Upper lobe of left lung (tissue), 6 donors: ENCODE measurements at places on chromosomes 12 and 14.

DNA sequence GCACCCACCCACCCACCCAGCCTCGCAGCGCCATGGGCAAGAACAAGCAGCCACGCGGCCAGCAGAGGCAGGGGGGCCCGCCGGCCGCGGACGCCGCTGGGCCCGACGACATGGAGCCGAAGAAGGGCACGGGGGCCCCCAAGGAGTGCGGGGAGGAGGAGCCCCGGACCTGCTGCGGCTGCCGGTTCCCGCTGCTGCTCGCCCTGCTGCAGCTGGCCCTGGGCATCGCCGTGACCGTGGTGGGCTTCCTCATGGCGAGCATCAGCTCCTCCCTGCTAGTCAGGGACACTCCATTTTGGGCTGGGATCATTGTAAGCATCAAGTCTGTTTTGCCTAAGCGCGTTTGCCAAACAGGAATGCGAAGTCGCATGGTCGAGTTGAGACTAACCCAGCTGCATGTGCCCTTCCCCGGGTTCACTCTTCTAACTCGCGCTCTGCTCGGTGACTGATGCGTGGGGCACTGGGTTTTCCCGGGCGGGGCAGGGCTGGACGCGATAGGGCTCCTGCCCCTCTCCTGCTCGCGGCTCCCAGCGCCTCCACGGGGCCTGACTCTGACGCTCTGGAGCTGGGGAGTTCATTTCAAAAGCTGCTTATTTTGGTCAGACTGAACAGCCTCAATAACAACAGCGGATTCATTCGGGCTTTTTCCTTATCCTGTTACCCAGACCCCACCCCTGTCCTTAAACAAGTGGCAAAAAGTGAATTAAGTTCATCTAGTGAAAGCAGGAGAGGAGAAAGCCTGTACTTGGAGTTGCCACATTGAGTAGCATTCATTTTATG is 458 bp downstream of the SSPN start:
- no peak for DNase-seq

- no peak for DNase-seq
Observed at GRCh38 chr12:105444653-105445102, 114.2 kb downstream of the C12orf75 start.

DNA sequence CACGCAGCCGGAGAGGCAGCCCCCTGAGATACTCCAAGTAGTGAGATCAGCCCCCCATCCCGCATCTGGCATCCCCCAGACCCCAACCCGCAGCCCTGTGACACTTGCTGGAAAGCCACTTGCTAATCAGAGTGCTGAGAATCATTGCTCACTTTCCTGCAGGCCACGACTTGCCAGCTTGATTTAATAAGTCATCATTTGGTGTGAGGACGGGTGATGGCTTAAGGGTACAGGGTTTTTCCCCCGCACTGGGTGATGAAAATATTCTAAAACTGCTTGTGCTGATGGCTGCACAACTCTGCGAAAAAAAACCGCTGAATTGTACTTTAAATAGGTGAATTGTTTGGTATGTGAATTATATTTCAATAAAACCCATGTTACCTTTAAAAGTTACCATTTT is 171.2 kb downstream of the FOXN3 start:
- no peak for DNase-seq

DNA sequence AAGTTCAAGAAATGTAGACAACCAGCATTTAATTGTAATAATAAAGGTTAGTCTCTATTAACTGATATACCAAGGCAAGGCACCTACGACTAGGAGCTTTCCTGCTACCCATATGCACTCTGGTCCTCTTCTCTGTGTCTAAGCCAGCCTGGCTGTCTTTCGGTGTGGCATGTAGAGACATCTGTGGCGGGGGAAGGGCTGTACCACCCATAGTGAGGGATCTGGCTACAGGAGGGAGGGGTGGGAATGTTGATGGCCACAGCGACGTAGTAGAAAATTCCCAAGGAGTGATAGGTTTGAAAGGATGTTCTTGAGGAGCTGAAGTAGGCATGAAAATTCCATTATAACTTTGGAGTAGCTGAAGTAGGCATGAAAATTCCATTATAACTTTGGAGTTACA is 344.2 kb downstream of the ATP23 start:
- no peak for DNase-seq

DNA sequence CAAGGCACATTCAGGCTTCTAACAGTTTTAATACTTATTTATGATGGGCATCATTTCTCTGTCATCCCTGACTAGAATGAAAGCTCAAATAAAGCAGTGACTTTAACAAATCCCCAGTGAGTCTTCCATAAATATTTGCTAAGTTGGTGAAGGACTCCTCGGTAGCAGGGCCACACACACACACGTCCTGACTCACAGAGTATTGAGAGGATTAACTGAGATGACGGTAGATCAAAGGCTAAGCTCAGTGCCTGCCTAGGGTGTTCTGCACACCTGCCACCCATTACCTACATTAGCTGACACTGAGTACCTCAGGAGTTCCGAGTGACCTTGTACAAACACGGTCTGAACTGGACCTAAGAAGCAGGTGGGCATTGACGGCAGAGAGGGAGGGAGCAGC is 197.3 kb upstream of the SFSWAP start:
- no peak for DNase-seq

DNA sequence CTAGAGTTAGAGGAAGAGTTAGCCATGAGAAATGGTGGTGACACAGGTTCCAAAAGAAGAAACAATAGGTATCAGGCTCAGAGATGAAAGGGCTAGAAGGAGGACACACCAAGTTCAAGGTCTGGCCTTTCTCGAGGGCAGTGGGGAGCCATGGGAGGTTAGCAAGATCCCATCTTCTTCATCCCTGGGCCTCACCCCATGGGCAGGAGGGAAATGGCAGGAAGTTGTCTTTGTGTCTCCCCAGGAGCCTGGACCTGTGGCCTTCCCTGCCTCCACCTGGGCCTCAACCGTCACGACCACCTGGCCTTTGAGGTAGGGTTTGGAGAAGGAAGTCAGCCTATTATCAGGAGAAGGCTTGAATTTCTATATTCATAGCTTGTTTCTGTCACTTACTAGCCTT is 5.8 kb upstream of the AQP2 start:
- DNase-seq = no peak

DNA sequence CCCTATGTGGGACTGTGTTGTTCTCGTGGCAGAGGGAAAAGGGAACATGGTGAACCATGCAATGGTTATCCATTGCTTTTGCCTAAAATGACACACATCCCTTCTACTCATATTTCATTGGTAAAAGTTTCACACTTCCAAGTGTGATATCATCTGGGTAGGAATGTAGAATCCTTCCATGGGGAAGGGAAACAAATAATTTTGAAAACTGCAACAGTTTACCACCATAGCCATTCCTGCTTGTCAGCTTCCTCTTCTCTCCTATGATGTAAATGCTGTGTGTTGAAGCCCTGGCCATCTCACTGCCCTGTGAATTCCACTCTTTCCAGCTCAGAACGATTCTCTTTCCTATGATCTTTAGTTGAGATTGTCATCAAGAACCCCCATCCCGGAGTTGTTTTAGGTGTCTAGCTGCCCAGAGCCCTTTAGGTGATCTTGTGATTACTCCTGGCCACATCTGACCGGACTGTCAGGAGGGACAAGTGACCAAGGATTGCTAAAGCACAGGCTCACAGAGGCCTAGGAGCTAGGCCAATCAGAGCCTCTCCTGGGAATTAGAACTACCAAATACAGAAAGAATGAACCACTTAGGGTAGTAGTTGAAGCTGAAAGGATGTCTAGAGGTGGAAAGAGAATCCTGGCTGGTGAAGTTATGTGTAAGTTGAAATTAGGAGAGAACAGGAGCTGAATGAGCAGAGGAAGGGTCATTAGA is 84.6 kb downstream of the VCPKMT start:
- no peak for DNase-seq

GRCh38 chr12:105358789-105359188 is 28.3 kb downstream of the C12orf75 start:
- no peak for DNase-seq

DNA sequence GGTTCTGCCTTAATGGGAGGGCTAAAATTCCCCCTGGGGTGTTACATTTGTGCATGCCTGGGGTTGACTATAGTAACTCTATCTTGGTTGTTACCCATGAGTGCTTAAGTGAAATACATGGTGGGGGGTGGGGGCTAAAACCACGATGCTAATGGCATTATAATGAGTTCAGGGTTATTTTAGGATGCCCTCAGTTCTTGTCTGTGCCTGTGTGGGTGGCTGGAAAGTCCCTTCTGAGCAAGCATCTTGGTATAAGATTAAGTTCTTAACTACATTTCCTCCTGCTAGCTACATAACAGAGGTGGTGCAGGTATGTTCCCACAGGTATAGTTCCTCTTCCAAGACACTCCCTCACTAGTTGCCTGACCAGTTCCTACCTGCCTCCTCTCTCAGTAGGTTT is 822.3 kb downstream of the LRFN5 start:
- no peak for DNase-seq

GRCh38 chr14:89425931-89426330 is 8.9 kb upstream of the FOXN3 start:
- no peak for DNase-seq

GRCh38 chr12:113207613-113208040 is 13.6 kb upstream of the TPCN1 start:
- no peak for DNase-seq

DNA sequence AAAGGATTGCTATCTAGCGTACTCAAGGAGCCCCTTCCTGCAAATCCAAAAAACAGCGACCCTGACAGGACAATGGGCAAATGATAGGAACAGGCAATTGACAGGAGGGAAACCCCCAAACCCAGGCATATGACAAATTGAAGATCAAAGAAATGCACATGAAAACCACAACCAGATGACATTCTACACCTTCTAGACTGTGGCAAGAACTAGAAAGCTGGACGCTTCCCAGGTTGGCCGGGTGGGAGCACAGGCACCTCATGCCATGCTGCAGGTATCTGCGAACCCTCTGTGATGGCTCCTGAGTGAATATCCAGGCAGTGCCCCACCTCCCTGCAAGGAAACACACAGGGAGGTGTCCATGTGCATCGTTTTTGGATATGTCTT is 37.1 kb downstream of the CMKLR1 start:
- no peak for DNase-seq

GRCh38 chr14:50410071-50410470 is 13.4 kb upstream of the CDKL1 start:
- DNase-seq = no peak

GRCh38 chr12:3683670-3684069 is 69.2 kb downstream of the CRACR2A start:
- DNase-seq = no peak

- no peak for DNase-seq
Observed at GRCh38 chr14:101217080-101217463, 313.6 kb upstream of the RTL1 start.

DNA sequence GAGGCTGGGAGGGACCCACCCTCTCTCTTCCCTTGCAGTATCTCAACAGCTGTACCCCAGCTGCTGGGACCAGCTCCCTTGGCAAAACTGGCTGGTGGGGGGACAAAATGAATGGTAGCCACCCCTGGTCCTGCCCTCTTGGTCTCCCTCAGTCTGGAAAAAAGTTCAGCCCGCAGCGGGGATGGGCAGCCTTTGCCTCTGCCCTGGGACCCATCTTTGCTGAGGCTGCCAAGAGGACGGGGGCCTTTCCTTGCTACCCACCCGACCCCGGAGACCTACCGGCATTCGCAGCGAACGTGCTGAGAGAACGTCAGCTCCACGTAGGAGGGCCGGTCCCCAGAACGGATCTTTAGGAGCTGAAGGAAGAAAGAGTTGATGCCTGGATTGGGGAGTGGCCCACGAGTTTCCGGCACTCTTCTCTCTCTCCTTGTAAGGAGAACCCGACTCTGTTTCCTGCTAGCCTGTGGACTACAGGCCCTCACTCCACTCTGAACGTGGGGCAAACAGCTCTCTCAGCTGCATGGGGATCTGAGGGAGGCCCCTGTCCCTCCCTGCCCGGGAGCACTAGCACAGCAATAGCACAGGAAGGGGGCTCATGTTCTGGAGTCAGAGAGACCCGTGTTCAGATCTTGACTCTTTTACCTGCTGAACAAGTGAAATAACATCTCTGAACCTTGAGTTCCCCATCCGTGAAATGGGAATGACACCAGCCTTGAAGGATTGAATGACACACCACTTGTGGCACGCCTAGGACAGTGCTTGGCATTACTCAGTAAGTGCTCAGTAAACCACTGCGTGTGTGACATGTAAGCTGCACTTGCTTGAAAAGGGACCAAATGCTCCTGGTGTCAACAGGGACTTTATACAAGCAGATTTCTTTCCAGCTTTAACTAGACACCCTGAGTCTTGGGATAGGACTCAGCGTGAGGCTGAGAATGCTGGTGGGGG is 6.9 kb downstream of the PGF start:
- DNase-seq = no peak

- DNase-seq = no peak
Observed at GRCh38 chr12:15774819-15775218, 14.4 kb downstream of the EPS8 start.

DNA sequence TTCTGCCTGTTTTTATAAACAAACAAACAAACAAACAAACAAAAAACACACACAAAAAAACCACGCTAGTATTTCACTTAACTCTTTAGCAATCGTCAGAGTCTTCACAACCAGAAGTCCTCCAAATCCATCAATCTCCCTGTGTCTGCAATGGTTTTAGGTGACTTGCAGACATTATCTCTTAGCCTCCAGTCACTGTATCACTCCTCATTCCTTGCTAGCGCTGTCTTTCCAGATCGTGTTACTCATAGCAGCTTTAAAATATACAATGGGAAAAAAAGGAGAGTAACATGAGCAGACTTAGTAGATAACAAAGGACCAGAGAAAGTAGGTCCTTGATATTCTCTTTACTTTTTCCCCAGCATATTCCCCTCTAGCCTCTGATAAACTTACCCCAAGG is 15.5 kb upstream of the ETNK1 start:
- DNase-seq = no peak

DNA sequence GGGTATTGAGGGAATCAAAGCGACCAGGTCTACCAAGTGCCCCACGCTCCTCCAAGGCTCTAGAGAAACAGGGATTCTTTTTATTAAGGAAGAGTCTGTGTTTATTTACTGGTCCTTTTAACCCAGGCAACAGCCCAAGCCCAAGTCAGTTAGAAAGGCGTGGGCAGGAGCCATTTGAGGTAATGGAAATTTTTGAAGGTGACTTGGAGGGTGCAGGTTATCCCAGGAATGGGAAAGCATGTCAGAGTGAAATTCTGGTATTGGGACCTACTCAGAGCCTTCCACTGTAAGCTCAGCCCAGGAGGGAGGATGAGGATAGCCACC is 2.9 kb downstream of the SLC6A12 start:
- DNase-seq = no peak

DNA sequence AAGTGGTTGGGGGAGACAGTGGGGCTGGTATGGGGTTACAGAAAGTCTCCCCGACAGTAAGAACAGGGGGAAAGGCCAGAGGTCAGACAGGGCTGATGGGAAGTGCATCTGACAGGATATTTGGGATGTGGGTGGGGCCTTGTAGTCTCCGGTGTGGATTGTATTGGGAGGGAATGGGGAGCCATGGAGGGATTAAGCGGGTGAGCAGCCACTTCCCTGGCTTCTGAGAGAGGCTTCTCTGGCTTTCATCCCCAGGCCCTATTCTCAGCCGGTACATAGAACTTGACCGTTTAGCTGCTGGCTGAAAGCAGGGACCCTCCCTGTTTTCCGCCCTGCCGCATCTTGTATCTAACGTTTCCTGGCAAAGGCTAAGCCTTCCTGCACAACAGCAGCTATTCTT is 222.0 kb upstream of the LHX5 start:
- no peak for DNase-seq
